ENCODE measurements at places on chromosomes 4 and X.

DNA sequence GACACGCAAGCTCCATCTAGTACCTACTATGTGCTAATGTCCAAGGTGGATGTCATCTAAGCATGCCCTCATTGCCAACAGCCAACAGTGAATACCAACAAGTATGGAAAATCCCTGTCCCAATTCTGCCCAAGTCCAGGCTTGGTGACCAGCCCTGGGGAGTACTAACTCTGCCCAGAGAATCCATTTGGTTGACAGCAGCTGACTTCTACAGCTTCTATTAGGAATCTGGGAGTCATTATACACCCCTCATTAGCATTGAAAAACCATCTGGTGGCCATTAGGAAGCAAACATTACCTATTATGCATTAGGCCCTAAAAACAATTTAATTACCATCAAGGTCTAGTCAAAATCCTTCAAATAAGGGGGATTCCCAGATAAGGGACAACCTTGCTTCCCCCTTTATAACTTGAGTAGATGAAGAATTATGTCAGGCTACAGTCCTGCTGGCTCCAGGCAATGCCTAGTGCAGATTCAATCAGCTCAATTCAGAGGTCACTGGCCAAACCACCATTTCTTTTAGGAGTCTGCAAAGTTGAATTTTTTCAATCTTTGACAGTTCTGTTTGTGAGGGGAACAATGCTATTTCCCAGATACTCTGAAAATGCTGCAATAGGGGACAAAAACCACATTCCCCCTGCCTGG lies 228.0 kb upstream of the LDB2 start:
- no peak for DNase-seq

DNA sequence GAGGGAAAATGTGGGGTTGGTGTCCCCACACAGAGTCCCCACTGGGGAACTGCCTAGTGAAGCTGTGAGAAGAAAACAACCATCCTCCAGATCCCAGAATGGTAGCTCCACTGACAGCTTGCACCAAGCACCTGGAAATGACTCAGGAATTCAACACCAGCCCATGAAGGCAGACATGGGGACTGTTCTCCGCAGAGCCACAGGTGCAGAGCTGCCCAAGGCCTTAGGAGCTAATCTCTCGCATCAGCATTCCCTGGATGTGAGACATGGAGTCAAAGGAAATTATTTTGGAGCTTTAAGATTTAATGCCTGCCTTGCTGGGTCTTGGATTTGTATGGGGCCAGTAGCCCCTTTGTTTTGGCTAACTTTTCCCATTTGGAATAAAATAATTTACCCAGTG lies 367.9 kb downstream of the FAM133A start:
- DNase-seq = no peak

- no peak for DNase-seq
Measured at GRCh38 chr4:20629186-20630106, 70.8 kb upstream of the PACRGL start.

DNA sequence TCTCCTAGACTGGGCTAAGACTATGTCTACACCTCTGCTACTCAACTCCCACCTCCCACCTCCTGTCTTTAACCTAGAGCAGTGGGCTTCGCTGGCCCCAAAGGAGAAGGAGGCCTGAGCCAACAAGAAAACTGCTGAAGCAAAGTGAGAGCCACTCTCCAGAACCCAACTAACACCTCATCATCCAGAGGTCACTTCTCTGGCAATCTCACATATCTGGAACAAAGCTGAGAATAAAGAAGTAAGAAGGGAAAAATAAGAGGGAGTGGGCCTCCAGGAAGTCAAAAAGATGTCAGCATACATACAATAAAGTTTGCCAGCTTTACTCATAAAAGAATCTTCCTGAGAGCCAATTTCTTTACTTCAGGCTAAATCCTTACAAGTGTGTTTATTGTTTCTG lies 18.6 kb upstream of the FGF16 start:
- no peak for DNase-seq

DNA sequence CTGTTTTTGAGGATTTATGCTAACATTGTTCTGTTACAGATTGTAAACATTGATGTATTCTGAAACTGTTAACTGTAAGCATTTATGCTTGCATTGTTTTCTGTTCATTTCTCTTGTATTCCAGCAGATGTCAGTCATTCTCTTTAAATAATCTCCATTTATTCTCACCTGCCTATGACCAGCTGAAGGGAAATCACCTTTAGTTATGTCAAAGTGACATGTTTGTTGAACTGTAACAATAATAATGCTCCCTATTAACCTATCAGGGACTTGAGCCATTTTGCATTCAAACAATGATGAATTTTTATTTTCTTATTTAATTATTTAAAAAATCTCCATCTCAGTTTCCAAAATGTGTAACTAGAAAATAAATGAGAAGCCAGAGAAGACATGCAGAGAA lies 58.0 kb downstream of the SPCS3 start:
- no peak for DNase-seq

DNA sequence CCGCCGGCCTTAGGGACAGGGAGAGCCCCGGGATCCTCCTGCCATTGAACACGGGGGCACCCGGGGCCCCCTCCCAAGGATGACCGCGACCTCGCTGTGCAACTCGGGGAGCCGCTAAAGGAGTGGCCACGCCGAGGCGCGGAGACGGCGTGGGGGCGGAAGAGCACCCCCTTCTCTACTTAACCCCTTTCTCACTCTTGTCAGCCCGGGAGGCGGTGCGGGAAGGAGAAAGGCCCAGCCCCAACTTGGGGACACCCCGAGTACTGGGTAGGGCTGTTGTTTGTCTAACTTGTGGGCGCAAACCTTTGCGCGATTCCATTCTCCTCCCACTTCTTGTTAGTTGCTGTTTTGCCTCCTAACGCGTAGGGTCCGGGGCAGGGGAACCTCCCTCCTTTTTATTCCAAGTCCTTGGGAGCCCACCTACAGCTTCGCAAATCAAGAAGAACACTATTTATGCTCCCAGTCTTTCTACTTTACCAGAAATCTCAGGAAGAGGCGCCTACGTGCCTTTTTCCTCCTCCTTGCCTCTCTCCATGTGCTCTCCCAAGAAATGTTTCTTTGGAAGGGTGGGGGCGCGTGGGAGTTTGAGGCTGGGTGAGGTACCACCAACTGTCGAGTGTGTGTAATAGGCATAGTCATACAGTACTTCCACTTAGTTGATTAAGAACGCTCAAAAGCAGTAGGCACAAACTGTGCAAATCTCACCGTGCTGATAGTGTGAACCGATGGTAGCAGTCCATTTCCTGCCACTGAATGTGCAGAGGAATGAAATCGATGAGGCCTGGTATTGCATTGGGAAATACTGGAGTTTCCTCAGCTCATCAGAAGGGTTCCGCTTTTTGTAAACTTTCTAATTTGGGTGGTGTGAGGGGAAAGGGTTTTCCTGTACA lies 813 bp downstream of the DIAPH2 start:
- peak; percentile 42 for DNase-seq

DNA sequence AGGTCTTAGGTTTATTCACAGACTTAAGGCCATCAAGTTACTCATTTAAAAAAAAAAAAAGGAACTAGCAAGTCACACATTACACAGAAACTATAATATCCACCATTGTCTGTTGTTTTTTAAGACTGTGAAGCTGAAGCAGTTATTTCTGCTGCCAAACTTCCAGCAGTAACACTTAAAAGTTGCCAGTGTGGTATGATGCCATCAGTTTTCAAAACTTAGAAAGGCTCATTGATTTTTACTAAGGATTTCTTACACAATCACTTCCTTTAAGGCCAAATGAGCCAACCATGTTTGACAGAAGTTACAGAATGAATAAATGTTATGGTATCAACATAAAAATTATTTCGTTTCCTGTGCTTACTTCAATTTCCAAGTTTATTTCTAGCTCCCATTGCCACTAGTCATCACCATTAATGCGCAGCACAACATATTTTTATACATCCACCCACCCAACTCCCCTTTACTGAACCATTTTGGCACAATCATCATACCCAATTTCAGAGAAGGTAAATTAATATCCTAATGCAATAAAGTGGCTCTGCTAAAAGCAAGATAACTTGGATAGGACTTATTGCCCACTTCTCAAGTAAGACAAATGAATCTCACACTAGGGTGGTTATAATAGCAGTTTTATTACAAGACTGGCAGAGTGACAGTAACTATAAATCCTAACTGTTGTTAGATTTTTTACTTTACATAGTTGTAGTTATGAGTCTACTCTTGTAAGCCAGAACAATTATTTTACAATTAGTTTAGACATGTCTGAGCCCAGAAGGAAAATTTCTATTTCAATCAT lies 13.1 kb downstream of the PDGFC start:
- no peak for DNase-seq

GRCh38 chrX:43064096-43064495 lies 286.1 kb upstream of the PPP1R2C start:
- DNase-seq = no peak

- DNase-seq = no peak
Measured at GRCh38 chrX:44305921-44306320, 37.6 kb downstream of the EFHC2 start.

DNA sequence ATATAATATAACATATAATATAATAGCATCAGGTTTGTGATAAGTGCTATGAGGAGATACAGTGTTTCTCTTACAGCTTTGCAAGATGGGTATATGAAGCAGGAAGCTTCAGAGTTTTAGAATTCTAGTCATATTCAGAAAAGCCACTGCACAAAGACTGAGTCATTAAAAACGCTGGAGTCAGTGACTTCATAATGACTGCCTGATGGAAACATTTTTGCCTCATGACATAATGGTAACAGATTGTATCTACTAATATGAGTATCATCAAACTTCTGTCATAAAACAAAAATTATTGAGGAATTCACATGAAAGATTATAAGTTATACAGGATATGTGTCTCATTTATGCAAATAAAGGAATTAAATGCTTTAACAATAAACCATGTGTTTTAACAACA lies 46.8 kb downstream of the EPHA5 start:
- DNase-seq = no peak

DNA sequence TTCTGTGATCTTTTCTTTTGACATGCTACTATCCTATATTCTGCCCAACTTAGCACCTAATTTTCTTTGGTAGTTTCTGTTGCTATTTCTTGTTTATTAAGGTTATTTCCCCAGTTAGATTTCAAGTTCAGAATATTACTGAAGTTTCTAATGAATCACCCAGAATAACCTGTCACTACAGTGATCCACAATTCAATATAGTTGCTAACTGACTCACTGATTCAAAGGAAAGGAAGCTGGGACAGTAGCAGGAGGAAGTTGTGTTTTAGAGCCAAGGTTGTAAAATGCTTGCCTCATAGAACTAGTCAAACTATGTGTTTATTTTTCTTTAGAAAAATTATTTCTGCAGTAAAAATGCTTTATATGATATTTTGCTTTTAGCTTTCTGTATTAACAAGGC lies 37.4 kb downstream of the PAK3 start:
- no peak for DNase-seq

- DNase-seq = peak; percentile 19
Measured at GRCh38 chrX:52359614-52360232, 9.1 kb upstream of the XAGE2 start.

DNA sequence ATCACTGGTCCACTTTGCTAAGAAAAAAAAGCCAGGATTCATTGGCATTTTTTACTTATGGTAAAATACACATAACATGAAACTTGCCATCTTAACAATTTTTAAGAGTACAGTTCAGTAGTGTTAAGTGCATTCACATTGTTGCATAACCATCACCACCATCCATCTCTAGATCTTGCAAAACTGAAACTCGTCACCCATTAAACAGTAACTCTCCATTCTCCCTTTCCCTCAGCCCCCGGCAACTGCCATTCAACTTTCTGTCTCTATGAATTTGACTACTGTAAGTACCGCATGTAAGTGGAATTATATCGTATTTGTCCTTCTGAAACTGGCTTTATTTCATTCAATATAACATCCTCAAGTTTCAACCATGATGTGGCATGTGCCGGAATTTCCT lies 56.3 kb upstream of the LNX1 start:
- no peak for DNase-seq

GRCh38 chr4:1362521-1362920 lies 15.5 kb downstream of the UVSSA start:
- DNase-seq = no peak

DNA sequence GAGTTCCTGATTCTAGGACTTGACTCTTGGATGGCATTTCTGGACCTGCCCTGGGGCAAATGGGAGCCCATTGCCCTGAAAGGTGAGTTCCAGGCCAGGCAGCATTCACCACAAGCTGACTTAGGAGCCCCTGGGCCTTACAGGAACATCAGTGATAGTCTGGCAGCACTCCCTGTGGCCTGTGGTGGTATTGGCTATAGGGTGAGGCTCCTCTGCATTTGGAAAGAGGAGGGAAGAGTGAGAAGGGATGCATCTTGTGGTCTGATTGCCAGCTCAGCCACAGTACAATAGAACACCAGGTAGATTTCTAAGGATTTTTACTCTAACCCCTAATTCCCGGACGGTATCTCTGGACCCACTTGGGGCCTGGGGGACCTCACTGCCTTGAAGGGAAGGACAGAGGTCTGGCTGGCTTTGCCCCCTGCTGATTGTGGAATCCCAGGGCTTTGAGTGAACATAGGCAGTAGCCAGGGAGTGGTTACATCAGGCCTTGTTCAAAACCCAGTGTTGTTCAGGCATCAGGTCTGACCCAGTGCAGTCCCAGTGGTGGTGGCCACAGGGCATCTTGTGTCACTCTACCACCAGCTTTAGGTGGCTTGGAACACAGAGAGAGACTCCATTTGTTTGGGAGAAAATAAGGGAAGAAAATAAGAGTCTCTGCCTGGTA lies 32.9 kb downstream of the MAGED4 start:
- DNase-seq = no peak

DNA sequence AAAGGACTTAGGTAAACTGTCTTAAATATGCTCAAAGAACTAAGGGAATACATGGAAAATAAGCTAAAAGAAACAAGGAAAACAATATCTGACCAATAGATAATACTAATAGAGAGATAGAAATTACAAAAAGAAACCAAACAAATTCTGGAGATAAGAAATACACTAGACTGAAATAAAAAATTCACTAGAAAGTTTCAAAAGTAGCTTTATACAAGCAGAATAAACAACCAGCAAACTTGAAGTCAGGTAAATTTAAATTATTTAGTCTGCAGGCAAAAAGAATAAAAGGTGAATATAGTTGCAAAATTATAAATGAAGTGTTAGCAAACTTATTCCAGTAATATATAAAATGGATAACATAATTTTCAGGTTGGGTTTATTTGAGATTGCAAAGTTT lies 760.9 kb upstream of the INTU start:
- DNase-seq = no peak

DNA sequence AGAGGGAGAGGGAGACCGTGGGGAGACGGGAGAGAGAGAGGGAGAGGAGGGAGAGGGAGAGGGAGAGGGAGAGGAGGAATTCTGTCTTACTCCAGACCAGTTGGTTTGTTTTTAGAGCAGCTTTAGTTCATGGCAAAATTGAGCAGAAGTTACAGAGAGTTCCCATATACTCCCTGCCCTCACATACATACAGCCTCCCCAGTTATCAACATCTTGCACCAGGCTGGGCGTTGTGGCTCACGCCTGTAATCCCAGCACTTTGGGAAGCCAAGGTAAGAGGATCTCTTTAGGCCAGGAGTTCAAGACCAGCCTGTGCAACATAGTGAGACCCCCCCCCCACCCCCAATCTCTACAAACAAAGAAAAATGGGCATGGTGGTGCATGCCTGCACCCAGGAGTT lies 79.8 kb upstream of the OGT start:
- DNase-seq = no peak

DNA sequence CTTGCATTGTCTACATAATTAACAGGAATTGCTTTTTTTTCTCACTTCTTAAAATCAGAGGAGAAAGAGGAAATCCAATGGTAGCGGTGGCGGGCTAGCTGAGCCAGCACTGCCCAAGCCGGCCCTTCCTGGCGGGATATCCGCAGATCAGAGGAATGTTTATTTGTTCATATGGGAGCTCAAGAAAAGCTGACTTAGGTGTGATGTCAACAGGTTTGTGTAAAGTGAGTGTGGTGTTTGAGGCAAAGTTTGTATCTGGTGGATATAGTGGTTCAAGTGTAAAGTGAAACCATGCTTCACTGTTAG lies 466 bp upstream of the SLC39A8 start:
- no peak for DNase-seq
